ENCODE measurements at places on chromosomes 11 and 22.

DNA sequence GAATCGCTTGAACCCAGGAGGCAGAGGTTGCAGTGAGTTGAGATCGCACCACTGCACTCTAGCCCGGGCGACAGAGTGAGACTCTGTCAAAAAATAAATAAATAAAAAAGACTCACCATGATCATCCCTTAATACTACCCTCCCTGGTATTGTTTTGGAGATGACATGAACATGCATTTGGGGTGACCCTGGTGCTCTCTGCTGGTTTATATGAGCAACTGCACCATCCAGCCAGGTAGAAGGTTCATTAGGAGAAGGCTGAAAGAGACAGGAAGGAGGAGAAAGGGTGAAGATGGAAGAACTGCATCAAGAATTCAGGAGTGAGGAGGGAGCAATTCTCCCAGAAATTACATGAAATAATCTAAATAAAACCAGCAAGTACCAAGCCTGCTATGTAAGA, 37.8 kb downstream of the SLC5A1 start:
- peak; percentile 71 for DNase-seq

GRCh38 chr22:50730941-50731661, 6.9 kb upstream of the ACR start:
- DNase-seq = no peak

DNA sequence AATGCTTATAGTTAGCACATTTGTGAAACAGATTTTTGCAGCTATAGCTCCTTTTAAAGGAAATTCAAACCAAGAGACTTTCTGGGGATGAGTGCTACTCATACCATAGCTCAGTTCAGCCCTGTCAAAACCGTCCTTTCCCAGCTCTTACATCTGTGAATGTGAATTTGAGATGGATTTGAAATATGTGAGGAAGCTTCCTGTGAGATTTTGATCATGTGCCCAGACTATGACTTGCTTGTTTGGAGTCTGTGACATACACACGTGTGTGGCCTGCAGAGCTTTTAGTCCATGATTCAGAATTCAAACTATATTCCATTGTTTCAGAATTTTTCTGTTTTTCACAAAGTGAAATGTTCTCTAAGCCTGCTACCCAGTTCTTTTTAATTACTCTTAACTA, 4.4 kb upstream of the MMP1 start:
- no peak for DNase-seq

DNA sequence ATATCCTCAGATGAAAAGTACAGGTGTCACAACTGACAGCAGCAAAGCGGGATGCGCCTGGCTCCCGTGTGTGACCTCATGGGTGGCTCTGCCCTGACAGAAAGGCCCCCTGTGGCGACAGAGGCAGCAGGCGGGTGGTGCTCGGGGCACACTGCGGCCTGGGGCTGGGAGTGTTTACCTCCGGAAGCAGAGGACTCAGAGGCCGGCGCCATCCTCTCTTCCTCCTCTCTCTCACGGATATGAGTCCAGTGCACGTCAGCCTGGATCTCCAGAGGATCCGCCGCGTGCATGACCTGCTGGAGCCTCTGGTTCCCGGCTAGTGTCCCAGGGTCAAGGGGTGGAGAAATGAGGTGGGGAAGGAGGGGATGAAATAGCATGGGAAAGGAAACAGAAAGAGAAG, 53.2 kb upstream of the BID start:
- no peak for DNase-seq

GRCh38 chr11:61533401-61533800, 24.9 kb downstream of the LRRC10B start:
- no peak for DNase-seq

DNA sequence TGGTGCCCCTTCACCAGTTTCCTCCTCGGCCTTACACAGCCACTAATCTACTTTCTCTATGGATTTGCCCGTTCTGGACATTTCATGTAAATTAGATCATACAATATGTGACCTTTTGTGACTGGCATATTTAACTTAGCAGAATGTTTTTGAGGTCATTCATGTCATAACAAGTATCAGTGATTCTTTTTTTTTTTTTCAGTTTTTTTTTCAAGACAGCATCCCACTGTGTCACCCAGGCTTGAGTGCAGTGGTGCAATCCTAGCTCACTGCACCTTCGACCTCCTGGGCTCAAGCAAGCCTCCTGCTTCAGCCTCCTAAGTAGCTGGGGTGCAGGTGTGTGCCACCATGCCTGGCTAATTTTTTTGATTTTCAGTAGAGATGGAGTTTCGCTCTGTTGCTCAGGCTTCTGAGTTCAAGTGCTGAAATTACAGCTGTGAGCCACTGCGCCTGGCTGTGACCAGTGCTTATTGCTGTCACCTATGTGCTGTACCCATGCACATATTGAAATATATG, 22.7 kb downstream of the KIAA1671 start:
- no peak for DNase-seq

- DNase-seq = peak; percentile 36
Measured at GRCh38 chr11:74397501-74398243, 561 bp downstream of the PGM2L1 start.

GRCh38 chr11:3894128-3894731, 38.8 kb downstream of the STIM1 start:
- no peak for DNase-seq

GRCh38 chr11:44955015-44955738, 4.5 kb upstream of the TP53I11 start:
- DNase-seq = no peak

- no peak for DNase-seq
Measured at GRCh38 chr11:128575174-128575960, 12.0 kb downstream of the ETS1 start.

GRCh38 chr11:76131671-76132631, 74.4 kb downstream of the WNT11 start:
- no peak for DNase-seq

- DNase-seq = peak; percentile 79
Measured at GRCh38 chr11:57277845-57278720, 41.0 kb upstream of the APLNR start.

DNA sequence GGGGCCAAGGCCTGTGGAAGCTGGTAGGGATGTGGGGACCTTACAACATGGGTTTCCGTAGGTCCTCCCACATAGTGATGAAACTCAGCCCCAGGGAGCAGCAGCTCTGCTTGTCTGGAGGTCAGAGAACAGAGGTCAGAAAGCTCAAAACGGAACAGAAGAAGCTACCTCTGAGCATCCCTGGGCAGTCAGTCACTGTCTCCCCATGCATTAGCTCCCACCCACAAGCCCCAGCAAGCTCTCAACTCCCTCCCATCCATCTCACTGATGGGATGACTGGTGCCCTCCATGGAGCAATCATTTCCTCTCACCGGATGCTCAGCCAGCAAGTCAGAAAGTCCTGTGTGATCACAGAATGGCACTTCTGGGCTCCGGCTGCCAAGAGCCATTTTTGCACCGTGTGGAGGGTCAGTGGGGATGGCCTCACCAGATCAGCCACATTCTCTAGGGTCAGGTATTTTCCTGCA, 1.9 kb downstream of the TPP1 start:
- DNase-seq = no peak

All from HEK293T (cell line).